NCI-H146 (cell line): ENCODE measurements at places on chromosomes 16 and 17.

DNA sequence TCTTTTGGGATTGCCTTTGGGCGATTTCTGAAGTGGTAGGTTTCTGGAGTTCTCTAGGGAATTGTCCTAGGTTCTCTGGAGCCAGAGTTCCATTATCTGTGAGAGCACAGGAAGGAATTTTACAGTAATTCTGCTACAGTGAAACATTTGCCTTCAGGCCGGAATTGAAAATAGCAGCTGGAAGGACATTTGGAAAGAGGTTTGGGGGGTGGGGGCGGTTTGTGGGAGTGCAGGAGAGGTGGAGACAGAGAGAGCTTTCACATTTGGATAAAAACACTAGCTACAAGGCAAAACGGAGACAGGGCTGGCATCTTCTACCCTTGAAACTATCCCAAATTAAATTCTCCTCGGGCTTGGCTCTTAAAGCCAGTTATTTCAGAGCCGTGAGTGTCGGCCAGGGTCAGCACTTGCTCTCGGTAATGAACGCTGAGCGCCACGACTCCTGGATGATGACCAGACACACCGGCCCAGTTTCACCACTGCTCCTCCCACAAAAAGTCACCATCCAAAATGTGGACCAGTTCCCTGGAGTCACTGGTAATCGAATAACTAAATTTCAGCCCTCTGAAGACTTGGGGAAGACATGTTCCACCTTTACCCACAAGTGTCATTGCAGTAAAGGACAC lies 67.7 kb upstream of the TANC2 start:
- DNase-seq: no peak

- DNase-seq: no peak
Observed at GRCh38 chr17:61413661-61414126, 14.1 kb downstream of the TBX2 start.

DNA sequence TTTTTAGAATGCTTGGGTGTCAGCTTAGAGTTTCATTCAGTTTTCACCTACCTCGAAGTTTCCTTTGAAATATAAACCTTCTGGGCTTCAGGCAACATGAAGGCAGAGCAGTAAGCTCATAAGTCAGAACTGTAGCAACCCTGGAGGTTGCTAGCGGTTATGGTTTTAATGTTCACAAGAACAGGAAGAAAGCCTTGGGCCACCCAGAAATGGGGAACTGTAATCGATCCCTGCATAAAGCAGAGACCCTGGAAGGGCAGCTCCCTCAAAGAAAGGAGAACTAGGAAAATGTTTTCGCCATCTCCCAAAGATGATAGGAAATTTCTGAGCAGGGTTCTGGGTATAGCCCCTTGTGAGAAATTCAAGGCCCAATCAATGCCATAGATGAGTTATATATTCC lies 47.8 kb upstream of the RASL10B start:
- DNase-seq: no peak

DNA sequence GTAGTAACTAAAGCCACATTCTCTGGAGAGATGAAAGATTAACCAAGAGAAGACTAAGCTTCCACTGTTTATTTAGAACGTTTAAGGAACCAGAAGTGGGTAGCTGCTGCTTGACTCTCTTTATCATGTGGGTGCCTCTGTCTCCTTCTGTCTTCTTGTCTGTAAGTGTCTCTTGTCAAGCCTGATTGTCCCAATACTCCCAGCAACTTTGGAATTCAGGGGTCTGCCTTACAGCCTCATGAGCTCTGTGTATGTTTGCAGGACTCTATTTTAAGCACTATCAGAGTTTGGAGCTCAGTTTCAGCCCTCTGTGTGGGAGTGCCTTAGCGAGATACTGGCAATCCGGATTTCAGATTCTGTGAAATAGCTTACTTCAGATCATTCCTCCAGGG lies 29.3 kb upstream of the SPACA3 start:
- DNase-seq: no peak

DNA sequence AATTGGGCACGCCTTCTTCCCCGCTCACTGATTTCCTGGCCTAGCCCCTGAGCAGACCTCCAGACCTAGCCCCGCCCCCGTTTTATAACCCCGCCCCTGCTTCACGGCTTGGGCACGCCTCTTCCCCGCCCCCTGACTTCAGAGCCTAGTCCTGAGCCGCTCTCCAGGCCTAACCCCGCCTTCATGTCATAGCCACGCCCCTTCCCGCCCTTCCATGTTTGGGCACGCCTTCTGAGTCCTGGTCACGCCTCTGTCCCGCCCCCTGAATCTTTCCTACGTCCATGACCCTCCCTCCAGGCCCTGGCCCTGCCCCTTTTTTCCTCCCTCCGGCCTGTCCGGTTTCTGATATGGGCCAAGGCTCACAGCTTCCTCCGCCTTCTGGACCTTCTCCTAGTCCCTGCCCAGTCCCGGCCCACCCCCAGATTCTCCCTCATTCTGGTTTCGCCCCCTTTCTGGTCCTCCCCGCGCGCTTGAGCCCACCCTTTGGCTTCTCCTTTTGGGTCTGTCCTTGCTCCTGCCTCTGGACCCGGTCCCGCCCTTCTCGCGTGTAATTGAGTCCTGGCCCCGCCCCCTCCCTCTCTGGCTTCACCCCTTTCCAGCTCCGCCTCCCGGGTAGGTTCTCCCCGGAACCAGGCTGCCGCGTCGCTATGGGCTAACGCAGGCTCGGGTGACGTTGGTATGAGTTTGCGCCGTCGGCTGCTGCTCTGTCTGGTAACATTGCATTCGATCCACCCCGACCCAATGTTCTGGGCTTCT lies 15.1 kb upstream of the EEF2K start:
- DNase-seq: peak; percentile 100

- DNase-seq: no peak
Observed at GRCh38 chr17:38353668-38354067, 2.0 kb downstream of the SOCS7 start.

DNA sequence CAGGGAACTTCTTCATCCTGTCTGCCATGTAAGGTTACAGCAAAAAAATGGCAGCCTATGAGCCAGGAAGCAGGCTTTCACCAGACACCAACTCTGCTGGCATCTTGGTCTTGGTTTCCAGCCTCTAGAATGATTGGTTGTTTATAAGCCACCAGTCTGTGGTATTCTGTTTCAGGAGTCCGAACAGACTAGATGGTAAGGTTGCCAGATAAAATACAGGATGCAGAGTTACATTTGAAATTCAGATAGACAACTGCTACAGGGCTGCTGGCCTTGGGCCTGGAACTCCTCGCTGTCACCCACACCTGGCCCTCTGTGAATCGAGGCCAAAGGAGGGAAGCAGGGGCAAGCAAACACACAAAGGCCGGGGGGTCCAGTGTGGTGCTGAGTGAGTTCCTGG lies 478.8 kb upstream of the CCL2 start:
- no peak for DNase-seq

DNA sequence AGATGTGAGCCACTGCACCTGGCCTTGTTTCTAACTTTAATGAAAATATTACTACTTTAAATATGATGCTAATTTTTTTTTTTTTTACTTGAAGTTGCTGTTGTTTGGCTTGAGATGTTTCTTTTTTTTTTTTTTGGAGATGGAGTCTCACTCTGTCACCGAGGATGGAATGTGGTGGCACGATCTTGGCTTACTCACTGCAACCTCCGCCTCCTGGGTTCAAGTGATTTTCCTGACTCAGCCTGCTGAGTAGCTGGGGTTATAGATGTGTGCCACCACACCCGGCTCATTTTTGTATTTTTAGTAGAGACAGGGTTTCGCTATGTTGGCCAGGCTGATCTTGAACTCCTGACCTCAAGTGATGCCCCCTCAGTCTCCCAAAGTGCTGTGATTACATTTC lies 23.6 kb downstream of the IGSF6 start:
- no peak for DNase-seq

- peak; percentile 31 for DNase-seq
Observed at GRCh38 chr16:81864646-81865382, 85.7 kb downstream of the PLCG2 start.

GRCh38 chr17:75727391-75727790 lies 6.1 kb downstream of the ITGB4 start:
- DNase-seq: no peak
